ENCODE measurements at places on chromosomes 16 and 17.

GRCh38 chr17:4565209-4566141 is 5.1 kb upstream of the GGT6 start:
- DNase-seq: no peak

DNA sequence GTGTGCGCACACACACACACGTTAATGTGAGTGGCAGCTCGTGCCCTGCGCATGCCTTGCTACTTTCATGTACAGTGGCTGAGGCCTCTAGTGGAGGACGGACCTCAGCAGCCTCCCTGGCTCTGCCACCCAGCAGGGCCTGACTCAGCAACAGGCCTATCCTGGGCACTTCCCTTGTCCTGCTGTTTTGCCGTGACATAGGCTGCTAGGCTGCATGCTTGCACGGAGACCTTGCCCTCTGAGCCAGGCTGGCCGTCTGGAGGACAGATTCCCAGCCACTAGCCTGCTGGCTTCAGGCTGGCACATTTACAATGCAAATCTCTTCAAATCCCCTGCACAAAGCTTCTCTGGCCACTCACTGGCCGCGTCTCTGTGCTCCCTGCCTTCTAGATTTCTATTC is 9.5 kb downstream of the RNF213 start:
- DNase-seq: no peak

DNA sequence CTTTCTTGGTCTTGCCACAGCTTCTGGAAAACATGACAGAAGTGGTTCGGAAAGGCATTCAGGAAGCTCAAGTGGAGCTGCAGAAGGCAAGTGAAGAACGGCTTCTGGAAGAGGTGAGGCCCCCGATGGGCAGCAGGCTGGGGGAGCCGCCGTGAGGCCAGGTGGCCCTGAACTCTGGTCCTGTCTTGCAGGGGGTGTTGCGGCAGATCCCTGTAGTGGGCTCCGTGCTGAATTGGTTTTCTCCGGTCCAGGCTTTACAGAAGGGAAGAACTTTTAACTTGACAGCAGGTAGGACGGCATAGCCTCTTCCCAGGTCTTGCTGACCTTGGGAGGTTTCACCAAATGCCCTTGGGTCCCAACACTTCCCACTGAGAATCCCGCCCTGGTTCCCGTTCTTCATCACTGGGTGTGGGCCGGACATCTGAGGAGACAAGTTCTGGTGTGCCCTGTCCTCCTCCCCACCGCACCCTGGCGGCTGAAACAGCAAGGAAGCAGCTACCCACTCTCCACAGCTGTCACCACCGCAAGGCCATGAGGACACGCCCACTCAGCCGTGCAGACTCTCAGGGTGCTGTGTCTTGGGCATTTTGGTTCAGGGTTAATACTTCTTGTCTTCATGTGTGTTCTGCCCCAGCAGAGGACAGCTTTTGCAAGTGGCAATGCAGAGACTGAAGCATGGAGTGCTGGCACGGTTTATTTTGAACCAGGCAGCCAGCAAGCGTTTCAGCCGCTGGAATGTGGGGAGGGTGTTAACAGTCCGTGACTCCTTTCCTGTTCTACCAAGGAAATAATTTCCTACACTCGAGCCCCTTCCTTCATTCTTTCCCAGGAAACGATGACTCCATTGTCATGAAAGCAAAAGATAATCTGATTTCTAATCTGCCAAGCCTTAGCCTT is 21.4 kb downstream of the NTAN1 start:
- DNase-seq: no peak

DNA sequence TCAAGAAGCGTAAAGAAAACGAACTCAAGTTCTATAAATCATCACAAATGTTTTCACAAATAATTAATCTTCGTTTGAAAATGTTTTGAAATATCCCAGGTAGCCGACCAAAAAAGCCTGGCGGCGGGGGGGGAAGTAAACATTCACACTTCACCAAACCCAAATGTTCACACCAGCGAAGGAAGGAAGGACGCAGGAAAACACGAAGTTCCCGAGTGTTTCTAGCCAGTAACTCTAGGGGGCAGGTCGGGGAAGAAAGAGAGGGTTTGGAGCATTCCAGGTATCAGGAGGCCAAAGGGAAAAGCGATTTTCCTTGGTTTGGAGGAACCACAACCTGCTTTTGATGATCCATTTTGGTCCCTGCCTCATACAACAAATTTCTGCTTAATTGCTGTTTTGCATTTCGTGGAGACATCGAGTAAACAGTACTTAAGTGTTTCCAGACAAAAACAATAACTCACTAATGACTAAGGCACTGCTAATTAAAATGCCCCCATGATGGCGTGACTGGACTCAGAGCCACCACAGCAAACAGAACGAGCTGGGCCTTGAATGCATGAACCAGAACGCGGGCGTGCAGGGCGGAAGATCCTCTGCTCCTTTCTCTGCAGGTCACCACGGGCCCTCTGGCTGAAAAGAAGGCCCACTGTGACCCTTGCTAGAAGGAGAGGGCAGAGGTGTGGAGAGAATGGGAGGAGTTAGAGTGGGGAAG is 16.6 kb downstream of the ZFHX3 start:
- DNase-seq: no peak

DNA sequence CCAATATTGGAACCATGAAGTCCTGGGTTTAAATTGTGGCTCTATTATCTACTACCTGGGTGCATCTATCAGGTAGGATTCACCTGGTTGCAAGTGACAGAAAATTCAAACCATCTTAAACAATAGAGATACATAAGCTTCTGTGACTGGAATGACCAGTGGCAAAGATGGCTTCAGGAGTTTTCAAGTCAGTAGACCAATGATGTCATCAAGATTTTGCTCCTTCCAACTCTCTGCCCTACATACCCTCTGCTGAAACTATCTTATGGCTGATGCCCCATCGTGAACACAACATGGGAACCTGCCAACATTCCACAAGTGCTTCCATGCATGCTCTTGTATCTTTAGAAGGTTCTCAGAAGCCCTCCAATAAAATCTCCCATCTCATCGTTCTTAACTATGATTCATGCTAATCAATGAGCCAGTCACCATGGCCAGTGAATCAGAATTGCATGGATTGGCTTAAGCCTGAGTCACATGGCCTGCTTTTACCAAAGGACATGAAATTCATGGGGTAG is 180.9 kb downstream of the GRIN2A start:
- no peak for DNase-seq

DNA sequence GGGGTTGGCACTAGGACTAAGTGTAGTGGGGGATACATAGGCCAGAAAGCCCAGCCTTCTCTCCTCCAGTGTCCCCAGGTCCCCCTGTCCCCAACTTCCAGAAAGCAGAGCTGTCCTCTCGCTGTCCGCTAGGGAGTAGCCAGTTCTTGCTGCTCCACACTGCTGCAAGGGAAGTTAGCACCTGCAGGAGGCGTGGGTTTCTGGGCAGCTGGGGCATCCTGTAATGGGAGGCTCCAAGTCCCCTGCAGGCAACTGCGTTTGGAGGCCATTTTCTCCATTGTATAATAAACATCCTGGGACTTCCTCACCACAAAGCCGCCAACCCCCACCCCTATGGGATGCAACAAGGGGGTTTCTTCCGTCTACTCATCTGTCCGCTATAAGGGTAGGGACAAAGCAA is 1.7 kb downstream of the RPRML start:
- DNase-seq: no peak

GRCh38 chr16:57708168-57708567 is 13.6 kb downstream of the DRC7 start:
- no peak for DNase-seq

DNA sequence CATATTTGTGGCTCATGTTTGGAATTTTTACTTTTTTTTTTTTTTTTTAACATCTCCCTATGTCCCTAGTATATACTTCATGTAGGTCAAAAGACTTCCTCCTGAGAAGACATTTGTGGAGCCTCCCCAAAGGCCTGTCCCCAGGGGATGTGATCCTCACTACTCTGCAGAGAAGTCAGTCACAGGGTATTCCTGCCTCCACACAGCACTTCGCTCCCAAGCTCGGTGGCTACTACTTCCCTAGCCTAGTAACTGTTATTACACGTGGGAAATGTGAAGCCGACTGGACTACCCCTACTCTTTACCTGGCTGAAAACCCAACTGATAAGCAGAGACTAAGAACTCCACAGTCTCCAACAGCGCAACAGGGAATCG is 116.8 kb downstream of the HIC1 start:
- DNase-seq: no peak

GRCh38 chr17:60457148-60457547 is 34.9 kb downstream of the CHCT1 start:
- DNase-seq: no peak

- DNase-seq: no peak
Observed at GRCh38 chr16:29653471-29653870, 9.6 kb upstream of the SPN start.

DNA sequence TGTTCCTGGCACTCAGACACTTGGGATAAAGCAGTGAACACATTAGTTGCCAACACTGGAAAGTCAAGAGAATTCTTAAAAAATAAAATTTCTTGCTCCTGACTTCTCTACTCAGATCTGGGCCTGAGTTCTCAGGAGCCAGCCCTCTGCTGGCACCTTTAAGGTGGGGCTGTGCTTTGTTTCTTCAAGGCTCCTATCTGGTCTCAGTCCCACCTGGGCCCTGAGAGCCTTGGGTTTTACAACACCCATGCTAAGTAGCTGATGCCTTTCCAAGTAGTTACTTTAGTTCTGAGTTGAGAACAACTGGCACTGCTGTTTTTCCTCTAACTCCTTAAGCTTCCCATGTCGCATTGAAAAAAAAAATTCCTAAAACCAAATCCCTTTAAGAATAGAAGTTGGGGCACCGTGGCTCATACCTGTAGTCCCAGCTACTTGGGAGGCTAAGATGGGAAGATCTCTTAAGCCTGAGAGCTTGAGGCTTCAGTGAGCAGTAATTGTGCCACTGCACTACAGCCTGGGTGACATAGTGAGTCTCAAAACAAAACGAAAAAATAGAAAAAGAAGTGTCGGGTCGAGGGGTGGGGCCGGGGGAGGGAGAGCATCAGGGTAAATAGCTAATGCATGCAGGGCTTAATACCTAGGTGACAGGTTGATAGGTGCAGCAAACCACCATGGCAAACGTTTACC is 16.6 kb downstream of the CHAD start:
- no peak for DNase-seq

DNA sequence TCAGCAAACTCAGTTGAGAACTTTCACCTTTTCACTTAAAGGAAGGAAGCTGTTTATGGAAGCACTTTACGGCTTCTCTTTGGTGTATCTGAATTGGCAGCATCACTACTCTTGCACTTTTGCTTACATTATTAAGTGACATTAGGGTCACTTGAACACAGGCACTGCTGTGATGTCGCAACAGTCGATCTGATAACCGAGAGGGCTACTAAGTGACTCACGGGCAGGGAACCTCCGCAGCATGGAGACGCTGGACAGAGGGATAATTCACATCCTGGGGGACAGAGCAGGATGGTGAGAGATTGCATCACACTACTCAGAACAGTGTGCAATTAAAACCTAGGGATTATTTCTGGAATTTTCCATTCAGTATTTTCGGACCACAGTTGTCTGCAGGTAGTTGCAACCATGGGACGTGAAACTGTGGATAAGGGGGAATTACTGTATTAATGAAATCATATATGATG is 56.5 kb downstream of the DNAH2 start:
- DNase-seq: no peak

- DNase-seq: no peak
Observed at GRCh38 chr16:1945559-1946391, 2.8 kb upstream of the MSRB1 start.

DNA sequence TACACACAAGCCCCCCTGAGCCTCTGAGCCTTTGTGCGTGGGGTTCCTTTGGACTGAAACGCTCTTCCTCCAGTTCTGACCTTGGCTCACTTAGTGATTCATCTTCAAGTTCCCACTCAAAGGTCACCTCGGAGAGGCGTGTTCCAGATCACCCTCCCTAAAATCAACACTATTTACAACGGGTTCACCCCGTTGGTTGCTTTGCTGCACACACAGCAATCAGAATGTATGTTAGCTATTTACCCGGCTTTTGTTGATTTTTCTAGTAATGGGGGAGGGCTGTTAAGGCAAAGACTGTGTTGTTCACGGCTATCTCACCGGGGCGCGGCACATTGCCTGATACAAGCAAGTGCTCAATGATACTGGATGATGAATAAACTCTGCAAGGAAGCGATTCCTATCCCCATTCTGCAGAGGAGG is 977 bp downstream of the NAGPA start:
- no peak for DNase-seq

GRCh38 chr17:10337136-10337535 is 35.7 kb downstream of the MYH13 start:
- DNase-seq: no peak

- DNase-seq: no peak
Observed at GRCh38 chr17:36894925-36895324, 42.4 kb upstream of the LHX1 start.

GRCh38 chr17:17514993-17515933 is 19.1 kb upstream of the RASD1 start:
- no peak for DNase-seq
